ENCODE measurements at places on chromosomes 12 and 14.

DNA sequence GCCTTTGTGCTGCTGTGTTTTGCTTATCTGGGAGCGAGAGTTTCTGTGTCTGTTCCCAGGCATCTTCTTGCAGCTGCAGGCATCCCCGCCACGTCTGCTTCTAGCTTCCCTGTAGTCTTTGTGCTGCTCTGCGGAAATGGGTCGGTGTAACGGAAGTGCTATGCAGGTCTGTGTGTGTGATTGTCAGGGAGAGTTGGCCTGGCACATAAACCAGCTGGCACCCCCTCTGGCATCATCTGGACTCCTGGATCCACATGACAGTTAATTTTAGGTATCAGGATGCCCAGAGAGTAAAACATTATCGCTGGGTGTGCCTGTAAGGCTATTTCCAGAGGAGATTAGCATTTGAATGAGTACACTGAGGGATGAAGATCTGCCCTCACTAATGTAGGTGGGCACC lies 9.4 kb upstream of the OASL start:
- no peak for DNase-seq

- no peak for DNase-seq
These were observed 243.1 kb downstream of the AKAP6 start for GRCh38 chr14:32571995-32572866.

DNA sequence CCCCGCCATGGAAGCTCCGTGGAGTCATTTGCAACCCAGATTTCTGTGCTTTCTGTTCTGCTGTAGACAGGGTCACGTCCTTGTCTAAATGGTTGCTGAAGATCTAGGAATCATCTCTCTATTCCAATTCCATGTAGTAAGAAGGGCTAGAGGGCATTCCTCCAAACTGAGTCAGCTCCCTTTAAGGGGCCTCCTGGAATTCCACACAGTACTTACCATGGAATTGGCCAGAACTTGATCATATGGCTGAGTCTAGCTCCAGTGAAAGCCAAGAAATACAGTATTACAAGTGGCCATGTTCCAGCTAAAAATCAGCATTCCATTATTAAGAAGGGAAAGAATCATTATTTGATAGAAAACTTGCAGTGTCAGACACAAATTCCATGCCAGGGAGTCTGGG lies 171.9 kb downstream of the PRKCH start:
- DNase-seq: no peak

- DNase-seq: no peak
These were observed 482.5 kb downstream of the FLRT2 start for GRCh38 chr14:86012461-86012860.

All from liver (tissue), 10 donors.